ENCODE measurements at places on chromosomes 1 and 21.
A peak's percentile ranks its signal among the peaks of the same experiment; 100 is the strongest.

- no peak for DNase-seq
Observed at GRCh38 chr1:35264871-35265270, 3.6 kb upstream of the ZMYM4 start.

- peak; percentile 56 for DNase-seq
Observed at GRCh38 chr1:47409311-47410067, 6.6 kb upstream of the FOXE3 start.

DNA sequence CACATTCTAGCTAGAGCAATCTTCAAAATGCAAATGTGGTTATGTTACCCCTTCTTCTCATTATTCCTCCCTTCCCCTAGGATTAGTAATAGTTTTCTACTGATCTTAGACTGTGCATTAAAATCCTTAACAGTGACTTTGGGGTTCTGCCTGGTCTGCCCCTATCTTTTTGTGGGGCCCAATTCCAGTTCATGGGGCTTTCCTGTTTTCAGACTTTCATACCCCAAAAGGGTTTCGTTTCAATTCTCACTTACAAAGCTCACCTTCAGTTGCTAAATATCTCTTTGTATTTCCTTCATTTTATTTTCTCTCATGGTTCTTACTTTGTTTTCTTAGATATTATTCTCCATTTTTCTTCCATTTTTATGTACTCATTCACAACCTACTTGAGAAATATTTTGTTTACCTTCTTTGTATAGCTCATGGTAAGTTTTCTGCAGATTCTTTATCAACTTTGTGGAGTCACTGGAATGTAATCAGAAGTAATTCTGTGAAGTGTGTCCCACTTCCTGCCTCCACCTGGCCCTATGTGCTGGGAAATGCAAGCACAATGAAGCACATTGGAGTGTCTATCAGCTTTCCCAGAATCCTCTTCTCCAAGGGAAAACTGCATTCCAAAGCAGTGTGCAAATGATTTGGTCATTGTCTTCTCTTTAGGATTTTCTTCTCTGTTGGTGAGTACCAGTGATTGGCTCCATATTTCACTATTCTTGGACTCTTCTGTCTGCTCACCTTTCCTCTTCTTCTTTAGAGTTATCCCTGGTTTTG is 350.2 kb downstream of the ZNF326 start:
- no peak for DNase-seq

DNA sequence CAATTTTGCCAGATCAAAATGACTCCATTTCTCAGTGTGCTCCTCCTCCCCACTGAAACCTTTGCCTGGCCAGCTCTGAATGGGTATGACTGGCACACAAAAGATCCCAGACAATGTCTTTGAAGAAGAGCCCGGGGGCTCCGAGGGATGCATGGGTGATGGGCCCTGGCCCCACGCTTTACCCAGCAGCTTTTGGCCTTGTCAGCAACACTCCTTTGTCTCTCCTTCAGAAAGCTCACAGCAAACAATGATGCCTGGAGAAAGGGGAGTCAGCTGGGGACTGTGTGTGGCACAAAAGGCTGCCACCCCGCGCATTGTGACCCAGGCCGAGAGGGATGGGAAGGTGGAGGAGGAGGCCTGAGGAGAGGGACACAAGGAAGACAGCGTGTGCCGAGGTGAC is 45.9 kb downstream of the PLXNA2 start:
- peak; percentile 83 for DNase-seq

GRCh38 chr1:171313319-171313834 is 606 bp upstream of the FMO4 start:
- no peak for DNase-seq

DNA sequence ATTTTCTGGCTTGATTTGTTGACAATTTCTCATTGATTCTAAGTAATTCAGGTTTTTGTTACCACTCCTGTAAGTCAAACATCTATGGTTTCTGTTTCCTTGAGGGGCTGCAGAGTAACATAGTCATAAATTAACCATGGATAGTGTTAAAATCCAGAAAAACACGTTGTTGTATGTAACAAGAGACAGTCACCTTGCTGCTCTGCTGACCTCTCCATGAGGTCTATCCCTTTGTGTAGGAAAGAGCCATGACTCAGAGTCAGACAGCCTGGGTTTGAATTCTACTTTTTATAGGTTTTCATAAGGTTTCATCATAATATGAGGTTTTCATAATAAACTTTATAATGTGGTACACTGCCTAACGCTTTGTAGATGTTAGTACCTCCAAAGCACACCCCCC is 27.6 kb upstream of the NBL1 start:
- DNase-seq, result no peak

GRCh38 chr1:33094971-33095604 is 14.1 kb downstream of the AZIN2 start:
- DNase-seq, result peak; percentile 89

- no peak for DNase-seq
Observed at GRCh38 chr1:161709373-161709772, 2.3 kb downstream of the FCRLA start.

GRCh38 chr1:51564124-51564523 is 45.1 kb upstream of the EPS15 start:
- no peak for DNase-seq

DNA sequence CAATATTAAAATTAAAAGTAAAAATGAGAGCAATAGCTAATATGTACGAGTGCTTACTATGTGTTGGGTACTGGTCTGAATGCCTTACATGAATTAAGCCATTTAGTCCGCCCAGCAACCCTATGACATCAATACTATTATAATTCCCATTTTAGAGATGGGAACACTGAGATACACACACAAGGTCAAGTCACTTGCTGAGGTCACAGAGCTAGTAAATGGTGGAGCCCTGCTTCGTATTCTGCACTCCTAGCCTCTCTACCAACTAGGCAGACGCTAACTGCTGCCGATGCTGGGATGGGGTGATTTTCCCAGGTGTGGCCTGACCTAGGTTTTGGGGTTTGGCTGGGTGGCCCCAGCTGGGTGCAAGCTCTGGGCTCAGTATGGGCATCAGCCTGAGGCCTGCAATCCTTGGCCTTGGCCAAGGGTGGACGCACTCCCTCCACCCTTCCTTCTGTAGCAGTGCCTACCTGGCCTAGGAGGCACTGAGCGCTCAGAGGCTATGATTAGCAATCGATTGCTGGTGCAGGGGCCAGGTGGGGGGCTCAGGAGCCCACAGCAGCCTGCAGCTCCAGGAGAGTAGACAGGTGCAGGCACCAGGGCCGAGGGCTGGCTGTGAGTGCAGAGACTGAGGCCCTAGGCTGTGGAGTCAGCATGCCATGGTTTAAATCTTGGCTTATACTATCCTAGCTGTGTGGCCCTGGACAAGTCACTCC is 2.7 kb downstream of the FAM131C start:
- no peak for DNase-seq

- no peak for DNase-seq
Observed at GRCh38 chr1:44225761-44226160, 12.5 kb downstream of the DMAP1 start.

DNA sequence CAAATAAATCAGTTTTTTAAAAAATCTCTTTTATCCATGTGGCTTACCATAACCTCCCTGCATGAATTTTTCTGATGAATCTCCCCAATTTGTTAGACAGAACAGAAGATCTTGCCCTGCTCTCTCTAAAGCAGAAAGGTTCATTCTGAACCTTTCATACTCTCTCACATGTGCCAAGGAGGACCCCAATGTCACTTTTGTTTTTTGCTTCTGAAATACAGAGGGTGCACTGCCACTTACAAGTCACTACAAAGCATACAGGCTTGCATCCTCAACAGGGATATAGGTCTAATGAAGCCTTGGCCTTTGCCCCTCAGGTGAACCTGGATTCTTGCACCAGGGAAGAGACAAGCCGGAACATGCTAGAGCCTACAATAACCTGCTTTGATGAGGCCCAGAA is 4.8 kb downstream of the RGS4 start:
- no peak for DNase-seq

GRCh38 chr1:119225831-119226230 is 85.4 kb upstream of the WARS2 start:
- peak; percentile 5 for DNase-seq

DNA sequence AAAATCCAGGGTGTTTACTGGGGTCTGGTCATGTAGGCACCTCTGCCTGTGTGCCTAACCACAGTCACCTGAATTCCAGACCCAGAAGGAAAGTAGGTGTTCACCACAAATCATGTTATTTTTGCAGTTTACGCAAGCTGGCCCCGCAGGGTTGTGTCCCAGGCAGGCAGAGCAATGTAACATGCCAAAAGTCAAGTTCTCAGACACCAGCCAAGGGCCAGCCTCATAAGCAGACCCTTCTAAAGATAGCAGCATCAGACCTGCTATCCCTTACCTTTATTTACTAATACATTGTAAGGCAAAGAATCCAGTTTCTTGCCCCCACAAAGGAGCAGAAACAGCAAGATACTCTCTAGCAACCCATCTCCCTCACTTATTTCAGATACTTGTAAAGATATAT is 83.0 kb downstream of the GPR161 start:
- DNase-seq, result no peak

DNA sequence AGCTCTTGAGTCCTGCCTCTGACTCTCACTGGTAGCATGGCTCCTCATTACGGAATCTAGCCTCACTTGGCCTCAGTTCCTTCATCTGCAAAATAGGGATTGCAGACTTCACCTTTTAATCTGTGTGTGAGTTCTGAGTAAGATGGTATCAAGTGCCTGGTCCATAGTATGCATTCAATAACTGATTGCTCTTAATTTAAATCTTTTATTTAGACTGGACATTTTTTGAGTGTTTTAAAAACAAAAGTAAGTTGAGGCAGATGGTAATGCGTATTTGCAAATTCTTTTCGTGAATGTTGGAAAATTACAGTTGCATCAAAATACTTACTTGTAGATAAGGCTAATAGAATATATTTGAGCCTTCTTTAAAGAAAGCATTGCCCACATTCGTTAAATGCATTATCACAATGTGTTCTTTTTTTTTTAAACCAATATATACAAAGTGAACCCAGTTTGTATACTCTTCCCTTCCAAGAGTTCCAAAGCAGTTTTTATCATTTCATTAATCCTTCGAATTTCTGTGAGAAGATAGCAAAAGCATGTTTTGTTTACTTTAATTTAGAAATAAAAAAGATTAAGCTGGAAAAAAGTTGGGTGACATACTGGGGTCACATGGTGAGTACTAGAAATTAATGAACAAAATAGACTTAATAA is 8.1 kb downstream of the DNM3 start:
- DNase-seq, result no peak

GRCh38 chr1:184788970-184789369 is 34.3 kb upstream of the EDEM3 start:
- no peak for DNase-seq

- DNase-seq, result no peak
Observed at GRCh38 chr1:59242370-59242769, 54.5 kb upstream of the FGGY start.

DNA sequence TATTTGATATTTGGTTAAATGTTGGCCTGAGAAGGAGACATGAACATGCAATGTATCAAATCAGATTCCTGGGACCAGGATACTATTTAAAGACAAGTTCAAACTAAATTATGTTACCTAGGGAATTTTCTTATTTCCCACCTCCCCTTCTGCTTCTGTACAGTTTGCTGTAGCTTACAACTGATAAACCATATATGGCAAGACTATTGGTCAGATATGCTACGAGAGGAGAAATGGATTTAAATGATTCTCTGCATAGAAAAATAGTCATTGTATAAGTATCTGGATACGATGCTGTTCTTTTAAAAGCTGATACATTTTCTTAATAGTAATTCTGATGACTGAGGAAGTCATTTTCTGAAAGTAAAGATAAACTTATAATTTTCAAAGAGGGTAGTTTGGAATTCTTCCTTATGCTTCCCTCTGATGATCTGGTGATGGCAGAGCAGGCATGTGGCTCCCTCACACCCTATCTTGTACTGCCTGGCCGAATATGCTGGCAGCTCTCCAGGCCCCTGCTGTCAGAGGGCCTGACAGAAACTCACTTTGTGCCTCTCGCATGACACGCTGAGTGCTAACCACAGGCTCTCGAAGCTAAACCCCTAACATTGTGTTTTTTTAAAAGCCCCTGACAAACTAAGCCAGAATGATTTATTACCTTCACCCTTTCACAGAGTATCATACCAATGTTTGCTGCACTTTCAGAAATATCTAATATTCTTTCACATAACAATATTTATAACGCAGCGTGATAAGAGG is 19.4 kb downstream of the RRP15 start:
- DNase-seq, result peak; percentile 10

GRCh38 chr1:169124459-169124858 is 18.0 kb downstream of the ATP1B1 start:
- DNase-seq, result no peak
